T follicular helper cell (primary cell): ENCODE measurements at places on chromosomes 12 and 14.

GRCh38 chr12:16198884-16199283, 78.6 kb downstream of the SLC15A5 start:
- no peak for DNase-seq

DNA sequence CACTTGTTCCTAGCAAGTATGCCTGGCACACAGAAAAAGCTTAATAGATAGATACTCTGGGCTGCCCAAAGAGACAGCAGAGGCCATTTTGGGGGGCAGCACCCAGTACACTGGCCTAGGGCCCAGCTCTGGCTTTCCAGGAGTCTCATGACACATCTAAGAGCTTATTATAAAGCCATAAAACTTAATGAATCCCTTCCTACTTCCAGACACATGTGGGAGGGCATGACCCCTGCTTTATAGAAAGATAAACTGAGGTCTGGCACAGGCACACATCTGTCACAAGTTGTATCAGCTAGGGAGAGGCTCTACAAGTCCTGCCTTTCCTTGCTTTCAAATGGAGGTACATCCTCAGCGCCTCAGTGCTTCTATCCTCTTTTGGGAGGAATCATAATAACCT, 27.1 kb downstream of the FMNL3 start:
- DNase-seq, result no peak

DNA sequence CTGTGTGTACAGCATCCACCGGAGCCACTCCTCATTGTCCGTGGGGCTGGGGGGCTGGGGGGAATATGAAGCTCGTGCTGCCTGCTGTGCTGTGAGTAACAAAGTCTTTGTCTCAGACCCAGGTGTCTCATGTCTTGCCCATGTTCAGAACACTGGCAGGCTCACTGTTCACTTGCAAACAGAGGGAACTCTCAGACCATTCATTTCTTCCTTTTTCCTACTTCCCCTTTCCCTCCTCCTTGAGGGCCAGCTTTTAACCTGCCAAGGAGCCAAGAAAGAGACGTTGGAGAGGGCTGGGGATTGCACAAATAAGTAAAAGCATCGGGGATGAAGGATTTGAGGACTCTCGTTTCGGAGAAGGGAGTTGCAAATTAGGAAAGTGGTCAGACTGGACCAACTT, 21.6 kb downstream of the GPR132 start:
- DNase-seq, result no peak

GRCh38 chr12:6211421-6211869, 11.2 kb downstream of the CD9 start:
- DNase-seq, result no peak

DNA sequence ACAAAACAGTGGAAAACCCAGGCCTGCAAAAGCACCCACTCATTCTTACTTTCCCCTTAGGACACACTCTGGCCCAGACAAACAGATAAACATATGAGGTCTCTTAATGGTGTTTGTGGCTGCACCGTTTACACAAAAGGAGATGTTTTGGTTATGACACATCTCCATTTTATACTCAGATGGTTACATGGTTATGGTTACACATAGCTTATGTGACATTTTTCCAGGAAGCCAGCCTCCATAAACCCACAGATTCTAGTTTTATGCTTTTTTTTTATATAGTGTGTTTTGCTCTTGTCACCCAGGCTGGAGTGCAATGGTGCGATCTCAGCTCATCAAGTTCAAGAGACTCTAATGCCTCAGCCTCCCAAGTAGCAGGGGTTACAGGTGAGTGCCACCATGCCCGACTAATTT, 3.5 kb upstream of the KLRD1 start:
- DNase-seq, result no peak

- no peak for DNase-seq
These were observed at the start of gene PTPN6 for GRCh38 chr12:6950811-6951540. Gene PTPN6 (plus strand): TSS chr12:6951356. CDS start chr12:6951513, 157 bp downstream.

DNA sequence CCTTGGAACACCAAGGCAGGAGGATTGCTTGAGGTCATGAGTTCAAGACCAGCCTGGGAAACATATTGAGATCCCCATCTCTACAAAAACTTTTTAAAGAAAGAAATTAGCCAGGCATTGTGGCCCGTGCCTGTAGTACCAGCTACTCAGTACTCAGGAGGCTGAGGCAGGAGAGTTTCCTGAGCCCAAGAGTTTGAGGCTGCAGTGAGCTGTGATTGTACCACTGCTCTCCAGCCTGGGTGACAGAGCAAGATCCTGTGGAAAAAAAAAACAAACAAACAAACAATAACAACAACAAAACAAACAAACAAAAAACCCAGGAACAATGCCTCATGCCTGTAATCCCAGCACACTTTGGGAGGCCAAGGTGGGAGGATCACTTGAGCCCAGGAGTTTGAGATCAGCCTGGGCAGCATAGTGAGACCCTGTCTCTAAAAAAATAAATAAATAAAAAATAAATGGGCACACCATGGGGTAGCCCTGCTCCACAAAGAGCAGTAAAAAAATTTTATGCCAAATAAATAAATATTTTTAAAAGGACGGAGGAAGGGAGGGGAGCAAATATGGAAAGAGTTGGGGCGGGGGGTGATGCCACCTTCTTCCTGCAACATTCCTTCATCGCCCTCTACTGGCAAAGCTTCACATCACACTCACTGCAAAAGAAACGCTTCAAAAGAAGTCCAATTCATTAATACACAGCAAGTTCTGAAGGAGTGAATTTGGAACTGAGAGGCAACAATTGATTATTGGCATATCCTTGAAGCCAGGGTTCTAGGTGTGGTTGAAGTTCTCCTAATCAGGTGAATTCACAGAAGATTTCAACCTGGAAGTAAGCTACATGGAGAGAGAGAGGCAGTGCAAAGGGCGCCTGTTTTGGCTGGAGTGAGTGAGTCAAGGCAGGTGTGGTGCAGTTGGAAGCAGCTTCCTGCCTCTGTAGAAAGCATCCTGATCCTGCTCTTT, 8.8 kb upstream of the GNPTAB start:
- DNase-seq, result peak; percentile 65

DNA sequence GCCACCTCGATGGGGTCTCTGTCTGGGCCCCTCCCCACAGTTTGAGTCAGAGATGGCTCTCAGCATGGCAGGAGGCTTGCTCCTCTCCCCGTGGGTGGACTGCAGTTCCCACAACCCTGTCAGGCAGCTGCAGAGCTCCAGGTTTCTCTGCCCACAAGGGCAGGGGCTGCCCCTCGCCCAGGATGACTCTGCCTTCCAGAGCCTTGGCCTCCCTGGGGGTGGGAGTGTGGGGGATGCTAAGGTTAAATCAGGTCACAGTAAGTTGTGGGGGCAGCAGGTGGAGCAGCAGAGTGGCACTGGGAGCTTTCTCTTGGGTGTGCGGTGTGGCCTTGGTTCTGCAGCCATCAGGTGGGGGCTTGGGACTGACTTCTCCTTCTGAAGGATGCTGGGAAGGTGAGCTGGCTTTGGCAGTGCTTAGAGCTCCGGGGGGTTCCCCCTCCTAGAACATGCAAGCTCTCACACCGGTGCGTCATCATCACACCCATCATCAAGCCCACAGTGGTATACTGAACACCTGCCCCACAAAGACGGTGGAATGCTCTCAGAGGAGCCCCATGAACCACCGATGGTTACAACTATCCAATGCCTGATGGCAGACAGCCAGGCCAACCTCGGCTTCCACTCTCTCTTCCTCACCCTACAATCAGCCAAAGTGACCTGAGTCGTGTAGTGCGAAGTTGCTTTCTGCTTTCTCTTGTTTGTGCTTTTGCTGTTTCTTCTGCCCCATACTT, 39.7 kb downstream of the ERH start:
- DNase-seq, result no peak

DNA sequence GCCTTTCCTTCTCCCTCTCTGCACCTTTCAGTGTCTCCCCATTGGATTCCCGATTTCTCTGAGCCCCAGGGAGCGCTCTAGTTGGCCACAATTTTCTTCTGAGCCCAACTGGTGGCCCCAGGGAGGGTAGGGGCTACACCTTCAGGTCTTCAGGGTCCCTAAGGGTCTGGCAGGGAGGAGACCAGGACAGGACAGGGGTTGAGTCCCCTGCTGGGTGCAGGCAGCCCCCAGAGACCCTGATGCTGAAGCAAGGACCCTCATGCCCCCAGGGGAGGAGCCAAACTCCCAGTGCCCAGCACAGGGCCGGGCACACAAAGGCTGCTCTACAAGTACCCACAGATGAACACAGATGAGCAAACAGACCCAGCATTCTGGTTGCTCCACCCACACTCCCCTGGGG, 12.7 kb downstream of the FOXN4 start:
- DNase-seq, result no peak

GRCh38 chr12:38175538-38175937, 141.0 kb upstream of the ALG10B start:
- DNase-seq, result no peak

- DNase-seq, result no peak
These were observed 181.0 kb upstream of the TBX3 start for GRCh38 chr12:114864837-114865551.

- no peak for DNase-seq
These were observed 3.8 kb upstream of the MYH7 start for GRCh38 chr14:23439107-23439835.

- DNase-seq, result no peak
These were observed 2.2 kb downstream of the TBPL2 start for GRCh38 chr14:55438066-55438683.

DNA sequence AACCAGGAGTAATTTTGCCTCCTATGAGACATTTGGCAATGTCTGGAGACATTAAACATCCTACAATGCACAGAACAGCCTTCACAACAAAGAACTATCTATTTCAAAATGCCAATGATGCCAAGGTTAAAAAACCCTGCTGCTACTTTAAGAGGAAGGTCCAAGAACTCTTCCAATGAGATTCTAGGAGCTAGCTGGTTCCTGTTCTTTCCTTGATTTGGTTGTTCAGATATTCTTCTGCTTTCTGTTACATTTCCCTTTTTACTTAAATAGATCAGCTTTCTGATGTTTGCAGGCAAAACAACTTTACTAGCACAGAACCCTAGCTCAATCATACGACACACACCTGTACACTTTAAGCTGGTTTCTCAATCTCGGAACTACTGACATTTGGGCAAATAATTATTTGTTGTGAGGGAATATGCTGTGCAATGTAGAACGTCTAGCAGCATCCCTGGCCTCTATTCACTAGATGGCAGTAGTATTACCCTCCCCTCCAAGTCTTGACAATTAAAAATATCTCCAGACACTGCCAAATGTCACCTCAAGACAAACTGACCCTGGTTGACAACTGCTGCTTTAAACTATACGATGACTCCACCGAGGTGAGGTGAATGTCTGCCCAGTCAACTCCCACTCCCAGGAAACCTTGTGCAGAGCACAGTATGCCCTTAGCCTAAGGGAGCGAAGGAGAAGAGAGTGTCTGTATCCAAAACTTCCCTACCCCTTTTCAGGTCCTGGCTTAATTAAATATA, 4.4 kb downstream of the BLTP3B start:
- no peak for DNase-seq

- peak; percentile 80 for DNase-seq
These were observed 438 bp downstream of the DDX54 start for GRCh38 chr12:113184900-113185179.

DNA sequence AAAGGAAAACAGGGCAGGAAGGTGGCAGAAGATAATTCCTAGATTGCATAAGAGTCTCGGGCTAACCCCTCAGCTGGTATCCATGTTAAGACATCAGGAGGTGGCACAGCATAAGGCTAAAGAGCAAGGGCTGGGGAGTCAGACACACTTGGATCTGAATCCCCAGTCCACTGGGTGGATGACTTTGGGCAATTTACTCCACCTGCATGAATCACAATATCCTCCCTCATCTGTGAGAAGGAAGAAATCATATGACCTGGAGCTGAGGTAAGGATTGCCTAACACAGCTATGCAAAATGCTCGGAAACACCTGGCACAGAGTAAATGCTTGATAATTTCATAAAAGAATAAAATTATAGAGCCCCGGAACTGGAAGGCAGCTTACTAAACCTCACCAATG, 217.9 kb downstream of the PIK3C2G start:
- no peak for DNase-seq

GRCh38 chr12:68565391-68565903, 45.3 kb upstream of the RAP1B start:
- no peak for DNase-seq

DNA sequence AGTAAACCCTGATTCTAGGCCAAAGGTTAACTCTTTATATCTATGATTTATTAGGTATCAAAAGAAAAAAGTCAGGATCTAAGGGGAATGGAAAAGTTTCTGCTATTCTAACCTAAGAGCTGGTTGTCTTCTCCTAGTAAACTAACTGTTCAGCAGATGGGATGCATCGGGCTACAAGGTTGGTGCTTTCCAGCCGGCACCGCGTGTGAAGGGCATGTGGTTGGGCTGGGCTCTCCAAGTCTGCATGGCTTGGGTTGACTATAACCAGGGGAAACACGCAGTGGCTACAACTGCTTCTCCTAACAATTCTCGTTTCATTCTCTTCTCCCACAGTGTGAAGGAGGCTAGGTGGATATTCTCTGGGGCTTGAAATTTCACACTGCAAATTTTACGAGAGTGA, 354.5 kb downstream of the APAF1 start:
- no peak for DNase-seq

DNA sequence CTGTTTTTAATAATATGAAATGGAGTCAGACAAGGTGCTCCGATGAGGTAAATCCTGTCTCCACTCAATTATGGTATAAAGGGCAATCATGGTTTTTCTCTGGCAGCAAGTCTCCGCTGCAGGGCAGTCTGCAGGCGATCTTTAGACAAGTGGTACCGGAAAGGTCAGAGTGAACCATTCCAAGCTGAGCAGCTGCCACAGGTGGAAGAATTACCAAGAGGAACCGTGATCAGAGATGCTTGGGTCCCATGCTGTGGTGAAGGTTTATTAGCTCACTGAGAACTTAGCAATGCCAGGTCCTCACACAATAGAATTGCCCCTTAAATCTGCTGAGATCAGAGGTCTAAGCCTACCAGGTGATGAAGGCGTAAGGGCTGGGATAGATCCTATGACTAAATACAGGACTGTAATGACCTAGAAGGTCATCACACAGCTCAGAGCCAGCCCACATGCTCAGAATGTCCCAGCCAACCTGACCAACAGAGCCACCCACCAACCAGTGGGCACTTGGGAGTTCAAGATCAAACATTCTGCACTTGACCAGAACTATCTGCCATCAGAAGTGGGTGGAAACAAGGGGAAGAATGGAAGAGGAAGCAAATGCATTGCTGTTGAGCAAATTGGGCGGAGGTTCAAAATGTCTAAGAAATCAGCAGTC, 175.2 kb upstream of the BCL2L14 start:
- DNase-seq, result no peak

- no peak for DNase-seq
These were observed 52.2 kb upstream of the DIO3 start for GRCh38 chr14:101508948-101509729.
